NCI-H2081 (cell line): ENCODE measurements at places on chromosomes 5 and 9.

- no peak for DNase-seq
These were observed 492.7 kb upstream of the CLINT1 start for GRCh38 chr5:158351485-158352125.

DNA sequence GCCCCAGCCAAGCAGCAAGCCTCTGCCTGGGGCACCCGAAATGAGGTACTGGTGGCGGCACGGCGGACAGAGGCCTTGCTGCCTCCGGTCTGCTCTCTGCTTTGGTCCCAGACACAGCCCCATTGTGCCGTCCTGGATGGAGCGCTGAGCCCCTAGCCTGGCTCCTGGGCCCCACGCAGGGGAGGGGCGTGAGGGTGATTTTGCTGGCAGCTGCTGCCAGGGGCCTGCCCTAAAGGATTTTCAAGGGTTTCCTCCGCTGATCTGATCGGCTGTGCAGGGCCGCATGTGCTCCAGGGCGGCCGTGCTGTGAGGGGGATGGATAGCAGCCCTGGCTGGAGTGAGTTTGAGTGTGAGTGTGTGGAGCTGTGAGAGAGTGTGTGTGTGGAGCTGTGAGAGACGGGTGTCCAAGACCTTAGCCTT is 1.3 kb downstream of the GPSM1 start:
- no peak for DNase-seq

DNA sequence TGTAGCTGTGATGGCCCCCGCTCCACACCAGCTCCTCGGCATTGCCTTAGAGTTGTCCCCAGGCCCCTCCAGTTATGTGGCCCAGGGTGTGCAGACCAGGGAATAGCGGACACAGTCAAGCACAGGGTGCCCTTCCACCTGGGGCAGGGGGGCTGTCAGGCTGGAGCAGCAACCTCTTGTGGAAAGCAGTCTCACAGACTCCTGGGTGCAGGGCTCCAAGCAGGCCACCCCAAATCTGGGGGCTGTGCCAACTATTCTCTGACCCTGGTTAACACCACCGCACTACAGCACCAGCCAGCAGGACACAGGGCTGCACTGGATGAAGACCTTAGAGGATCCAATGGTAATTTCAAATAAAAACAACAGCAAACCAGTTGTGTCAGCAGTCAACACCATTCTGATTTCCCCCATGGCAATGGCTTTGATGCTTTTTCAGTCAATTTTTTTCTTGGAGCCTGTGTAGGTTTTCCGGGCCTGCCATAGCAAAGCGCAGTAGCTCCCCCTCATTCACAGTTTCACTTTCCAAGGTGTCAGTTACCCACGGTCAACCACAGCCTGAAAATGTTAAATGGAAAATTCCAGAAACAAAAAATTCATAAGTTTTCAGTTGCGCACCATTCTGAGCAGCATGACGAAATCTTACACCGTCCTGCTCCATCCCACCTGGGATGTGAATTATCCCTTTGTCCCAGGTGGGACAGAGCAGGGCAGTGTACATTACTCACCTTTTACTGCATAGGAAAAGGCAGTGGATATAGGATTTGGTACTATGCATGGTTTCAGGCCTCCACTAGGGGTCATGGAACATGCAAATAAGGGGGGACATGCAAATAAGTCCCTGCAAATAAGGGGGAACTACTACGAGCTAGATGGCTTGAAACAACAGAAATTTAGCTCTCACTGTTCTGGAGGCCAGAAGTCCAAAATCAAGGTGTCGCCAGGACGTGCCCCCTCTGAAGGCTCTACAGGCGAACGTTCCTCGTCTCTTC is 49.0 kb downstream of the C5orf15 start:
- no peak for DNase-seq

DNA sequence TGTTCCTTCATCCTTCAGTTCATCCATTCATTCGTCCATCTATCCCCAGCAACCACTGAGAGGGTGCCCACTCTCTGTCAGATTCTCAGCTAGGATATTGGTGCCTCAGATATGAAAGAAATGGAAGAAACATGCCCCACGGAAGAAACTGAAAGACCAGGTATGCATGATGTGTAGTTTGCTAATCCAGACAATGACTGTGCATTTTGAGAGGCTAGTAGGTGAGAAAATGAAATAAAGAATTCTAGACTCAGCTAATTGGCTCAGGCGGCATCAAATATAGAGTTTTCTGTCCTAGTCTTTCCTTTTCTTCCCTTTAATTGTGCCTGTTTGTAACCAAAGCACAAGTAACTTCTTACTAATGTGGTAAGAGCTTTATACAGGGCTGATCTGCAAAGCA is 104.7 kb downstream of the PDZD2 start:
- no peak for DNase-seq

DNA sequence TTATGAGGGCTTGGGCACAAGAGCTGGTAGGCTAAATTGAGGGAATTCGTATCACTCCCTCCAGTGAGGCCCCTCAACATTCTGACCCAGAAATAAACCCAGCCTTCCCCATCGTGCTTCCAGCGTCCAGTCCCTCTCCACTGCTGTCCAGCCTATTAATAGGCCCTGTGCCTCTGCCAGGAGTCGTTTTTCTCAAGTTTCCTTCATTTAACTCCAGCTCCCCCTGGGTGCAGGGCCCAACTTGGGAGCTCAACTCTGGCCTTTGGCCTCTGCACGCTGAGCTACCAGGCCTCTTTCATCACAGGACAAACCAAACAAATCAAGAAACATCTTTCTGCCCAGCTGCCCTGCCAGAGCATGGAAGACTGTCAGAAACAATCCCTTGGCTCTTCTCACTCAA is 10.0 kb downstream of the HBEGF start:
- DNase-seq = no peak
